ENCODE measurements at places on chromosomes 2 and 18.

DNA sequence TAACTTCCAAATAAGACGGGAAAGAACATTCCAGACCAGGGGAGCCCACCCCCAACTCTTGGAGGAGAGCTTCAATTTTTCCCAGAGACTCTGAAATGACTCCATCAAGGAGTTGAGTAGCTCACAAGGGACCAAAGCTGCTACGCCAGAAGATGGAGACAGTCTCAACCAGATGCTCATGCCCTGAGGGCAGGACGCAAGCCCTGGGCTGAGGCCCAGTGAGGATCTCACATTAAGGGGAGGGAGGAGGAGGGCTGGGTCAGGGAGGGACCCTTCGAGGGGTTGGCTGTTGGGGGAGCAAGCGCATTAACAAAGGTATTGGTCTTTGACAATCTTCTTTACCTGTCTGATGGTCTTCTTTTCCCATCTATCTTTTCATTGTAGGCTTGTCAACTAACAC is 141.3 kb upstream of the SLC1A4 start:
- no peak for DNase-seq

GRCh38 chr2:151251012-151251411 is 10.7 kb downstream of the RBM43 start:
- DNase-seq, result no peak

GRCh38 chr2:177666408-177666807 is 273.8 kb downstream of the AGPS start:
- DNase-seq, result no peak

GRCh38 chr2:118223511-118223991 is 135.3 kb downstream of the INSIG2 start:
- no peak for DNase-seq

DNA sequence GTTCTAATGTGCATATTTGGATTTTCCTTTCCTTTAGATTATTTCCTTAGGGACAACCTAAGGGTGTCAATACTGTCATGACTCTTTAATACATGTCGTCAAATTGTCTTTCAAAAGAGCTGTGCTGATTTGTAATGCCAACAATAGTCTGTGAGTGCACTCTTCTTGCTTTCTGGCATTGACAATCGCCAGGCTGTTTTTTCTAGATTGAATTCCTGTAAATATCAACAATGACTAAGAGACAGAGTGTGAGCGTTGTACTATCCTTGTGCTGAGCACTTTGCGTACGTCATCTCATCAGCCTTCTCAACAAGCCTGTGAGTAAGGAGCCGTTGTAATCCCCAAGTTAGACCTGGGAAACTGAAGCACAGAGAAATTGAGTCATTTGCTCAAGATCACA is 96.0 kb downstream of the ACOXL start:
- no peak for DNase-seq

- DNase-seq, result peak; percentile 42
Measured at GRCh38 chr2:174634130-174635014, 36.8 kb upstream of the WIPF1 start.

GRCh38 chr2:240127911-240128607 is 8.0 kb downstream of the COPS9 start:
- no peak for DNase-seq

DNA sequence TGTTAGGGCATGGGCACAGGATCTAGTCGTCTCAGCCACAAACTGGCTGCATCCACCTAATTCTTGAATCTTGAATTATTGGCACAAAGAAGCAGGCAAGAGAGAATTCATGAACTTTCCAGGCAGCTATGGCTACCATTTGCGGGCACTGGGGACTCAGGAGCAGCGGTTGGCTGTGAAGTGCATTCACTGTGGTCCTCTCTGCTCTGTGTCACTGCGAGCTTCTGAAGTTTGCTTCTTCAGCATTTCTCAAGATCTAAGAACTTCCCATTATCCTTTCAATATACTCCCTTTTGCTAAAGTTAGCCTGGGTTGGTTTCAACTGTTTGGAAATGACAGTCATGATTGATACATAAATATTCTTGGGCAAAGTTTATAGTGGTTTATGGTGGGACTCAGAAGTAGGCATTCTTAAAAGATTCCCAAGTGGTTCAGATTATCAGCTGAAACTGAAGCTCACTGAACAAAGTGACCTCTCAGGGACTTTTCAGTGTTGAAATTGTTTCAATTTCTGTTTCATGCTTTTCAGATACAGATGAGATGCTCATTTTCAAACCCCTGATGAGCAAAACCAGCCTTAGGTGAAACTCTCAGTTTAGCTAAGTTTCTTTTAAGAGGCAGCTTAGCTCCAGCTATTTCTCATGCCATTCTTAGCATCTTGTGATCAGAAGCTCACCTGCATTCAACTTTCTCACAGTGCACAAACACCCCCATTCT is 1258.3 kb upstream of the GYPC start:
- no peak for DNase-seq

DNA sequence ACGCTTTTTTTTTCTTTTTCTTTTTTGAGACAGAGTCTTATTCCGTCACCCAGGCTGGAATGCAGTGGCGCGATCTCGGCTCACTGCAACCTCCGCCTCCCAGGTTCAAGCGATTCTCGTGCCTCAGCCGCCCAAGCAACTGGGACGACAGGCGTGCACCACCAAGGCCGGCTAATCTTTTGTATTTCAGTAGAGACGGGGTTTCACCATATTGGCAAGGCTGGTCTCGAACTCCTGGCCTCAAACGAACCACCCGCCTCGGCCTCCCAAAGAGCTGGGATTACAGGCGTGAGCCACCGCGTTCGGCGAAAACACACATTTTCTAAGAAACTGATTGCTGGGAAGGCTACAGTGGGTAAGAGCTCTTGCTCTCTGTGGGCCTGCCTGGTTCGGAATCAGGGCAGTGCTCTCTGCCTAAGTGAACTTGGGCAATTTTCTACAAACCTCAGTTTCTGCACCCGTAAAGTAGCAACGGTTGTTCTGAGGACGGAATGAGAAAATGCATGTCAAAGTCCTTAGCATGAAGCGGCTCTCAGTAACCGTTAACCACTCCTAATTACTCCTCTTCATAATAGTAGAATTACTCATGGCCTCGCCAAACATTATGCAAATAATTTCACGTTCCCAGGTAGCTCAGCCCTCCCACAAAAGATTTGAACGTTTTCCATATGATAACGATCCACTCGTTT is 1.0 kb upstream of the PMAIP1 start:
- DNase-seq, result no peak

- no peak for DNase-seq
Measured at GRCh38 chr18:62499263-62499650, 23.6 kb upstream of the ZCCHC2 start.

DNA sequence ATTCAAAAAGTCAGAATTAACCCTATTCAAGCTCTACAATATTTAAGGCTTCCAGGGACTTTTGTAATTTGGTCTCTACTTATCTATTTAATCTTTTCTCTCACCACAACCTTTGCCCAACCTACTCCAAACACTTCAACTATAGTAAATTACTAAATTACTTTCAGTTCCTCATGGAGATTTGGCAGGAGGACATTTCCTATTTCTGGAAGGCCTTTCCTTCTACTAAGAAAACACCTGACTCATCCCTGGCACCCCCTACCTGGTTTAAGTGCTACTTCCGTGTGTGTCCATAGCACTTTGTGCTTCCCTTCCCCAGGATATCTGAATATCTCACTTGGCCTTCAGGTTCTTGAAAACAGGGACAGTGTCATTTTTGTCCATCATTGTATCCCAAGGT is 96.3 kb downstream of the UPP2 start:
- no peak for DNase-seq

DNA sequence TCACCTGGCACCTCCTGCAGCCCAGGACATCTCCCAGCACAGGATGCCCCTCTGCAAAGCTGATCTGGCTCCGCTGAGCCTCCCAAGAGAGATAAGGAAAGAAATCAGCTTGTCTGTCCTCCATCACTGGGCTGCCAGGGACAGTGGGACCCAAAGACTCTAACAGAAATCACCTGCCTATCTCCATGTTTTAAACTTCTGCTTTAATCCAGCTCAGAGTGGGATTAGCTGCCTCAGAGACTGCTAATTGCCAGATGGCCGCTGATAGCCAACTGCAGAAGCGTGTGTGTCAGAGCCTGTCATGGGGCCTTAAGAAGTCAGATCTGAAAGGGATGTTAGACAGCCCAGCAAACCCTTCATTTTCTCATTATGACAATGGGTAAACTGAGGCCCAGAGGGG is 389.4 kb upstream of the KLHL29 start:
- DNase-seq, result no peak

DNA sequence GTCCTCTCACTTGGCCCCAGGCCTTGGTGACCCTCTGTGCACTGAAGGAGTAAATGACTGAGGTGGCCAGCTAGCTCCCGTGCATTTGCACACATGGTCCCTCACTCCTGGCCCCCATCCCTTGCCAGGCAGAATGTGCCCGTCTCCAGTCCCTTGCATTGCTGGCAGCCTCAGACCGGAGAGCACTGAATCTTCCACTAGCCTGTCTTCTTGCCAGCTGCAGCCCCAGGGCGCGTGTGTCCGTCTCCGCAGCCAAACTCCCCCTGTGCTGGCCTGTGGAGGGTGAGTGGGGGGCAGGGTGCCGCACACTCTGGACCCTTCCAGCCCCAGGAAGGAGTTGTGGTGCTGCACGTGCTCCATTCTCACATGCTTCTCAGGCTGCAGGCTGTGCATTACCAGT is 35.9 kb downstream of the INPP4A start:
- no peak for DNase-seq

DNA sequence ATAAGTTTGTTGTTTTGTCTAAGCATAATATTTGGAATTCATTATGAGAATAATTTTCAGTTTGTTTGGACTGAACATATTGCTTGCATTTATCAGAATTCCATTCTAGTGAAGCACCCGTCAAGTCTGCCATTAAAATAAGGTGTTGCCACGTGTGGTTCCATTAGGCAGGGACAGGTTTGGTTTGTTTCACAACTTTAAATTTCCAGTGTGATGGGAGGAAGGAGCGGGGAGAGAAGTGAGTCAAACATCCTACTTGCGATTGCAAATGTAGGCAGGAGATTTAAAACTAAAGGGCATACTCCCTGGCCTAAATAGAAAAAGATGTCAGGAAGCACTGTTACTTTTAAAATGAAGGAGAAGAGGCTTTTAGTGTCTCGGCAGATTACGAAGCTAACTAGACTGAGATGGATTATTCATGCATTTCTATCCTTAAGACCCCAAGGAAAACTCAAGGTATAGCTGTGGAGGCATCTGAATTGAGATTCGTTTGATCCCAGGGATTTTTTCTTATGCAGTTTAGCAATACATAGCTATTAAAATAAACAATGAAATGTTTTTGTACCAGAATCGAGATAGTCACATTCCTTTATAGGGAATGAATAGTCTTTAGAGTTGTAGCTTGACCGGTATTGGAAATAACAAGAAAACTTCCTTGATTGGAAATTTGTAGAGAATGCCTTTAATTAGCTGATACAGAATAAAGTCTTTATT is 19.8 kb downstream of the GRHL1 start:
- DNase-seq, result no peak

DNA sequence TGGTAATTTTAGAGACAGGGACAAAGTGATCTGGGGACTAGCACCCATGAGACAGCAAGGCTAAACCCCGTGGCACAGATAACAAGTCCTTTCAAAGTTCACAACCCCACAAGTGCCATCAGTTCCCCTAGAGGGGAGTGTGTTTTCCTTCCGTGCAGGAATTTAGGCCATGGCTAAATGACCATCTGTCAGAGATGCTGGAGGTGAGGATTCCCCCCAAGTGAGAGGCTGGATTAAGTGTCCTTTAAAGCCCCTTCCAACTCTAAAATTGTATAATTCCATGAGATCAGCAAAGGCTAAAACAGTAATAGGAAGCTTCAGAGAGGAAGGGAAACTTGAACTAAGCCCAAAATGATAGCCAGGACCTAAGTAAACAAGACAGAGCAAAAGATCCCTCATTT is 8.7 kb downstream of the FEZ2 start:
- DNase-seq, result no peak
